ENCODE measurements at places on chromosomes 11 and 22. TPM values are rescaled to one million over a fixed set of nuclear protein-coding genes. Genes with fewer than 3 reads are reported as not detected.

BACE1 gene
- total RNA-seq, result 20.5 TPM

SPON1 gene
- total RNA-seq, result 11.0 TPM

CABP4 gene
- 2.4 TPM for total RNA-seq

SPTBN2 gene
- 19.5 TPM for total RNA-seq

OR51E1 gene
- total RNA-seq, result 0.69 TPM

TSPAN32 gene
- total RNA-seq, result 3.6 TPM

C11orf71 gene
- total RNA-seq, result 5.7 TPM

HTR3A gene
- total RNA-seq, result 0.77 TPM

OR51B2 gene
- total RNA-seq, result not detected

CAPRIN1 gene
- 121 TPM for total RNA-seq

BID gene
- 5.9 TPM for total RNA-seq

PACSIN2 gene
- total RNA-seq, result 73.1 TPM

PRDM11 gene
- total RNA-seq, result 57.2 TPM

TRIM49D1 gene
- not detected for total RNA-seq

WT1 gene
- total RNA-seq, result 2.7 TPM

TRIM51G gene
- not detected for total RNA-seq

HBD gene
- not detected for total RNA-seq

Data from gastroesophageal sphincter (tissue), 4 donors.